T1000 (cell line): ENCODE measurements at places on chromosomes 2 and 18.

DNA sequence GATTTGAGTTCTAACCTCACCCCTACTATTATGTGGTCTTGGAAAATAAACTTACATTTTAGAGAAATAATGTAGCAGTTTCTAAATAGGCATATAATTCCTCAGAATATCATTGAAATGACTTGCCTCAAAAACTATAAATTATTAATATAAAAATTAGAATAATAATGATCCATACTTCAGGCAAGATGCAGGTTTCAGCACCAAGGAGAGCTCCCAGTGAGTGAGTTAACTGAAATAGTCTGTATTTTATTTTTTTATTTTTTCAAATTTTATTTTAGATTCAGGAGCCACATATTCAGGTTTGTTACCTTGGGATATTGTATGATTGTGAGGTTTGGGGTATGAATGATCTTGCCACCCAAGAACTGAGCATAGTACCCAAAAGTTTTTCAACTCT lies 472.2 kb upstream of the DCC start:
- DNase-seq, result no peak

DNA sequence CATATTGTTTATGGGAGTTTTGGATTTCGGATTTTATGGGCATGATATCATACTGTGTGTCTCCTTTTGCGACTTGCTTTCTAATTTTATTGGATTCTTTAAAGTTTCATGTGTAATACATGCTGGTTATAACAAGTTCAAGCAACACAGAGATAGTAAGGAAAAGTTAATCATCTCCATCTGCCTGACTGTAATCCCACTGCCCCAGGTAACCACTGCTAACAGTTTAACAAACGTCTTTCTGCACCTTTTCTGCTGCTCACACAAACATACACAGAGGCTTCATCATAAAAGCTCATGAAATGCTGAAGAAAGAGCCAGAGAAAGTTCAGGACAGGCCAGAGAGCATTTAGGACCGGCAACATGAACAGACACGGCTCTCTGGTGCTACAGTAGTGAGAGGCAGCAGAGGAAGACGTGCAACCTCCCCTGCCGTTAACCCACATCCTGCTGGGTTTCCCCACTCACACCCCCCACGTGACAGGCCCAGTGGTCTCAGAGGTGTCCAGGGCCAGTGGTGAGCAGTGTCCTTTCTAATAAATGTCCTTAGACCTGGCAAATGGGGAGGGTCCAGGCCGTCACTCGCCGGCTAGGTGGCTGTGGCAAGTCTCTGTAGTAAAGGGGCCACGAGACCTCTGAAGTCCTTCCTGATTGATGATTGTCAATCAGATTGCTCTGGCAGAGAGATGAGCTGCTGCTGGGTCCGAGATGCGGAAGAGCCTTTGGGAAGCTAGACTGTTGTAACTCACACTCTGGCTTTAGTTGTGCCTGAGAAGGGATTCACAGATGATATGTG lies 43.0 kb upstream of the SLC1A4 start:
- DNase-seq, result no peak

GRCh38 chr2:204434660-204435462 lies 110.4 kb upstream of the PARD3B start:
- DNase-seq, result no peak

DNA sequence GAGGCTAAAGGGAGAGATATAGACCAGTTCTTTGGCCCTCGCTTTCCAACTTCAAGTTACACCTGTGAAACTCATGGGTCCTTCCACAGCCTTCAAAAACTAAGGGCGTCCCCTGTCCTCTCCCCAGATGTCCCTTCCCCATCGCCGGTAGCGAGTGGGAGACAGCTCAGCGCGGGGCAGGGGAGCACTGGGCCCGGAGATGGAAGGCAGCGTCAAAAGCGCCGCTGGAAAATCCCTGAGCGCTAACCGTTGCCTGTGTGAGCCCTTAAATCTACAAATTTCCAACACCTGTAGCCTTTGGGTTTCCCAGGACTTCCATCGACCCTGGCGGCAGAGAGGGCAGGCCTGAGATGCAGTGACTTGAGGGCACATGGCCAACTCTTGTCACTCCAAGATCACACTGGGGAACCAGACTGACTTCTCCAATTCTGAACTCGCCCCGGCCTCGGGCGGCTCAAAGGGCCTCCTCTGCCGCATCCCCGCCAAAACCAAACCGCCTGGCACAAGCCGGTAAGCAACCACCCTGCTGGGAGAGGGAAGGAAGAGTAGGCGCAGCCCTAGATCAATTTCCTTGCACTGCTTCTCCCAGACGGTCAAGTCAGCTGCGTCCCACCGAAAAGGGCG lies 879 bp upstream of the EPAS1 start:
- DNase-seq, result no peak

GRCh38 chr2:43481927-43482542 lies 113.8 kb downstream of the THADA start:
- DNase-seq, result no peak

DNA sequence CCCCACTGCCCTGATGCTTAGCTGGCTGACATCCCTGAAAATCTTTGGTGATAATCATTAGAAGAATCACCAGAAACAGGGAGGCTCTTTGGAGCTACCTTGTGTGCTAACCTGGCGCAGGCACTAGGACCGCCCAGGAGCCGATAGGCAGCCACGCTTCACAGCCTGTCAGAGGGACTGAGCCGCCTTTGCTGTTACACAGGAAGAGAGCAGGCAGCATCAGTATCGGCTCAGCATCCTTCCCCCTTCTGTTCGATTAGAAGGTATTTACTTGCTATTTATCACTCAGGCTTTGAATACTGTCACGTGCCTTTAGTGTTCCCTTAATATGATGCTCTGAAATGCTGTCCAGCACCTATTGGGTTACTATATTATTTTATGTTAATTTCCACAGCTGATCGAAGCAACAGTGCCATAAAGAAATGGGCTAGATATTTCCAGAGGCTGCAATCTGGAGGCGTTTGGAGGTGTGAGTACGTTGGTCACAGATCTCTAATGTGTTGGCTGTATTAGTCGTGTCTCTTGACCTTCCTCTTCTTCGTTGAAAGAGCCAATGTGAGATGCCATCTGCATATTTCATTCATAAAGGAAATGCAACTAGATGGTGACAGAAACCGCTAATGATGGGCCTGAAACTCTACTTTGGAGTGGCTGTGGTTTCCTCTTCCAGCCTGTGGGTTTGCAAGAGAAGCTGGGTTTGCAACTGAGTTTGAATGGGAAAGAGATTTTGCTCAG lies 110.4 kb upstream of the RAB27B start:
- no peak for DNase-seq

- no peak for DNase-seq
Observed at GRCh38 chr2:223052548-223053483, 826 bp downstream of the KCNE4 start.

DNA sequence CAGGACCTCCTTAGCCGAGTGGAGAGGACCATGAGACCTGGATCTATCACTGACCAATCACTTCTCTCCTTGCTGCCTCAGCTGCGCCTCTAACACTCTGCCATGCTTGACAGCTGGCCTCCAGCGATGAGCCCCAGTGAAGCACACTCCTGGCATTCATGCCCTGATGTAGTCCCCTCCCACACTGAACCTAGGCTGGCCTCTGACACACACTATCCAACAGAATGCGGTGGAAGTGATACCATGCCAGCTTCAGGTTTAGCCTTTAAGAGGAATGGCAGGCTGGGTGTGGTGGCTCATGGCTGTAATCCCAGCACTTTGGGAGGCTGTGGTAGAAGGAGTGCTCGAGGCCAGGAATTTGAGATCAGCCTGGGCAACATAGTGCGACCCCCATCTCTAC lies 73.7 kb upstream of the LAPTM4A start:
- DNase-seq, result no peak

- DNase-seq, result no peak
Observed at GRCh38 chr18:45481821-45482220, 133.5 kb upstream of the SLC14A2 start.

- DNase-seq, result no peak
Observed at GRCh38 chr2:160429248-160430000, 64.2 kb downstream of the RBMS1 start.

- DNase-seq, result no peak
Observed at GRCh38 chr2:150478200-150478974, 9.1 kb downstream of the RND3 start.

DNA sequence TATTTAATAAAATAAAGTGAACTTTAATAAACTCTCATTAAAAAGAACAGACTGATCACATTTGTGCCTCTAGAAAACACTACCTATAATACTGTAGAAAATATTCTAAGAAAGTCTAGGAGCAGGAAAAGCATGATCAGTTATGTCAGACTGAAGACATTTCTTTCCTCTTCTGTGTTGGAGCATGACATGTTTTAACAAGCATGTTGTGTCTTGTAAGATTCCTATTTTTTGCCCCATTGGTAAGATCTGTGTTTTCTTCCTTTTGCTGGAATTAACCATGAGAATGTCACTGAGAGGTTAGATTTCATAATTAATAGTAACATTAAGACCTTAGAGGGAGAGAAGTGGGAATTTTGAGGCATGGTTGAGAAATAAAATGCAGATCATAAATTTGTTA lies 27.7 kb downstream of the LAMA3 start:
- no peak for DNase-seq

GRCh38 chr2:106857882-106858478 lies 28.0 kb downstream of the ST6GAL2 start:
- DNase-seq, result no peak

- no peak for DNase-seq
Observed at GRCh38 chr18:69838620-69839411, 108.9 kb downstream of the CD226 start.

GRCh38 chr2:114082731-114083433 lies 193.0 kb downstream of the ACTR3 start:
- DNase-seq, result no peak

DNA sequence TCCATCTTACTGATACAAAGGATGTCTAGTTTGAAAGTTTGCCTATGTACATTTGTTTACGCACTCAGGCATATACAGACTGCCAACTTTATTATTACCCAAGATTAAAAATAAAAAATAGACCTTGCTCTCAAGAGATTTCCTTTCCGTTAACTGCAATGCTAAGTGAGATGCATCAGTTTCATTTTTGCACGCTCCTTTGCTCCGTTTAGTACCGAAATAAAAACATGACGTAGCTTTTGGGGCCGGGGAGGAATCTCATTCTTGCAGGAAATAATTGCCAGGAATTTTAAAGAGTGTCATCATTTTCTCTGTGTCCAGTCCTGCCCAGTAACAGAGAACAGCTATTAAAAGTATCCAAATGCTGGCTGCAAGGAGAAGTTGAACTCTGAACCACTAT lies 169.5 kb downstream of the SLC8A1 start:
- DNase-seq, result no peak

GRCh38 chr2:239465017-239466001 lies 64.5 kb upstream of the HDAC4 start:
- DNase-seq, result peak; percentile 11

DNA sequence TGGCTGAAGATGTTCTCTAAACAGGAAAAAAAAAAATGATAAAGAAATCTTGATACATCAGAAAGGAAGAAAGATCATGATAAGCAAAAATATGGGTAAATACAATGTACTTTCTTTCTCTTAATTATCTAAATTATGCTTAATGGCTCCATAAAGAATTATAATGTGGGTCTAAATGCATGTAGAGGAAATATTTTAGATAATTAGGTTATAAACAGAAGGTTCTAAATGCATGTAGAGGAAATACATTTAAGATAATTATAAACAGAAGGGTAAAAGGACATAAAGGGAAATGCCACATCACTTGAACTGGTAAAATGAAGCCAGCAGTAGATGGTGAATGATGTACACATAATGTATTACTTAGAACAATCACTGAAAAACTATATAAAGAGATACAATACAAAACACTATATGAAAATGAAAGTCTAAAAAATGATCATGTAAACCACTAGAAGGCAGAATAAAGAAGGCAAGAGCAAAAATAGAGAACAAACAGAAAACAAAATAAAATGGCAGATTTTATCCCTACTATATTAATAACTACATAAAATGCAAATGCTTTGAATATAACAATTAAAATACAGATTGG lies 308.4 kb upstream of the CDH2 start:
- no peak for DNase-seq

- no peak for DNase-seq
Observed at GRCh38 chr2:180662941-180663471, 317.4 kb upstream of the UBE2E3 start.

DNA sequence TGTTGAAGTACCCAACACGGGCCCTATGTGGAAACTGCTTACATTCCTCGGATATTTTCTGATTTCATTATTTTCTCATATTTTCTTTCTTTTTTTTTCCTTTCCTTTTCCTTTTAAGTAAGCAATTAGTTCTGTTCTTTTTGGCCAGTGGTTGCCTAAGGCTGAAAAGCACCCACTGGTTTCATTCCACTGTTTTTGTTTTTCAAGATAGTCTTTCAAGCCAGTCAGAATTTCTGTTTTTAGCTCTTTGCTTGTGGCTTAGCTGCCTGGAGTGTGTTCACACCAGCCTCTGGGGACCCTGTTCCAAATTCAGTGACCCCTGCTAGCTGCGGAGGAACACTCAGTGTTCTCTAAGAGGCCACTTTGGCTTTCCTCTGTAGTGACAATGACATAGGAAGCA lies 73.6 kb downstream of the NRP2 start:
- no peak for DNase-seq

DNA sequence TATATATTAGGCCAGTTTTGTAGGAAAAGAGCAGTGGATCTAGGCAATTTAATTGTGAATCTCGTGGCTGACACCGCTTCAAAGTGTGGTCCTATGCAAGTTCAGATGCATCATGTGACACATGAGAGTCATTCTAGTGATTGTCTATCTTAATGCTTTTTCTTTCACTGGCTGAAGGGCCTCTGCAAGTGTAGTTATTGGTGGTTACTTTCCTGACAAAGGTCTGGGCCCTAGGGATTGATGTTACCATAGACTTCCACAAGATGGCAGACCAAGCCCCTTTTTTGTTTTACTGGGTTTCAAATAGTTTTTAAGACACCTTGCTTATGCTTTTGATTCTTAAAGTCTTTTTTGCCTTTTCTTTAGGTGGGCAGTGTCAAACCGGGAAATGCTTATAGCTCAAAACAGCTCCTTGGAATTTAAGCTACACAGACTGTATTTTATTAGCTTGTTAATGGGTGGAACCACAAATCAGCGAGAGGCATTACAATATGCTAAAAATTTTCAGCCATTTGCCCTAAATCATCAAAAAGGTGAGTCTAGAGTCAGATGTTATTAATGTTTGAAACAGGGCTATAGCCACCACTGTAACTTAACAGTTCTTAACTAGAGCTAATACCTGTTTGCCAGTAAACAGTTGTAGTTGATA lies 25.9 kb downstream of the CD8A start:
- DNase-seq, result no peak

DNA sequence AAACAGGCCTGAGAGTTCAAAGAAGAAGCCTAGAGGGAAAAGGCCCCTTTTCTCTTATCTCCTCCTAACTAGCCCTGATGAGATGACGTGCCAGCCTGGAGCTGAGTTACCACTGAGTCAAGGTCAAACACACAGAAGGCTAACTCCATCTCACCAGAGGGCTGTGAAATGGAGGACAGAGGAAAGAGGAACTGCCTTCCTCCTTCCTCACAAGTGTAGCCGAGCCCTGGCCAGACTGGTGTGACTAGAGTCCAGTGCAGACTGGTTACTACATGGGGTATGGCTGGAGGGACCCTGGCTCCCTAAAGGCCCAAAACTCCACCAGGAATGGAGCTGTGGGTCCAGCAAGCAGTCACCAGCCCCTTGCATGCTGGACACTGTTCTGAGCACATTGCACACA lies 35.7 kb upstream of the GYPC start:
- no peak for DNase-seq
